ENCODE measurements at places on chromosomes 5 and 9.

DNA sequence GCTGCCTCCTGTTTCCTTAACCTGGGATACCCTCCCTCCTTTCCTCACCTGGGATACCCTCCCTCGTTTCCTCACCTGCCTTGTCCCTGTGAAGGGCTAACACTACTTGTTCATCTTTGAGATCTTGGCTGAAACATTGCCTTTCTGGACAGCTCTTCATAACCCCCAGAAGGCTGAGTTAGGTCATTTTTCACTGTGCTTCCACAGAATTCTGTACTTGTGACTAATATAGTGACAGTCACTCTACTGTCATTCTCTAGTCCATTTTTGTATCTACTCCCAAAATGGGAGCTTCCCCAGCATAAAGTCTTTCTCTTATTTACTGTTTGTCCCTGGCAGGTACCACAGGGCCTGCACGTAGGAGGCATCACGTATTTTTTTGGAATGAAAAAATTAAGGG, 21.5 kb upstream of the DAB2 start:
- no peak for DNase-seq

GRCh38 chr9:105238302-105238701, 6.1 kb upstream of the SLC44A1 start:
- DNase-seq: no peak

- no peak for DNase-seq
Measured at GRCh38 chr9:36559036-36559695, 13.5 kb upstream of the MELK start.

DNA sequence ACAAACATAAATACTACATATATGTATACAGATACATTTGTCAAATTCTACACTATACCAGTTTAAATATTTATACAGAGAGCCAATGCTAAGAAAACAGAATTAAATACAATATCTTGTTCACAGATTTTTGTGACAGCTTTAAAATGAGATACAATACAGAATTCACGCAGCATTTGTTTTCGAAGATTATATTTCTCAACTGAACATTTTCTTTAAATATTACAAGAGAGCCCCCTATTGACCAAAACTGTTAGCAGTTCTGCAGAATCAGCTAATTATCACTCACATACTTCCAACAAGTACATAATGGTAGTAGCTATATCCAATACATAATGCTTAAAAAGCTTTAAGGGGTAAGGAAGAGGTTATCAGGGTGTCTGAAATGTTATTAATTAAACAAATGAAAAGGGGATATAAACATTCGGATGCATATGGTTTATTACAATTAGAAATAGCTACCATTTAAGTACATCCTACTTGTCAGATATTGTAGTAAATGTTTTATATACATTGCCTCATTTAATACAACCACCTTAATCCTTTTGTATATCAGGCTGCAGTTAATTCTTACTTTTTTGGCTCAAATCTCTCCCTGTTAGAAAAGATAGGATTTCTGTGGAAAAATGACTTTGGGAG, 31.7 kb downstream of the ZDHHC21 start:
- no peak for DNase-seq

DNA sequence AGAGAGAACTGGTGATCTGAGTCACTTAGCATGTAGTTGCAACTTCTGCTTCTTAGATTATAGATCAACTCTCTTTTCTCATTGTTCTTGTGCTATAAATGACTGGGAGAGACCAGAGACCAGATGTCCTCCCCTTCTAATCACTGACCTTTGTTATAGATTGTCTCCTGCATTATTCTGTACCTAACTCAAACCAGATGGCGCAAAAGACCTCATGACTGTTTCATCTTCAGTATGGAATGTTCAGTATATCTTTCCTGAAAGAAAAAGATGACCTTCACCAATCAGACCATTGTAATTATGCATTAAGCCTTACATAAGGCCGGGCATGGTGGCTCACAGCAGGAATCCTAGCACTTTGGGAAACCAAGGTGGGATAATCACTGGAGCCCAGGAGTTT, 30.5 kb upstream of the ADAM19 start:
- DNase-seq: no peak

DNA sequence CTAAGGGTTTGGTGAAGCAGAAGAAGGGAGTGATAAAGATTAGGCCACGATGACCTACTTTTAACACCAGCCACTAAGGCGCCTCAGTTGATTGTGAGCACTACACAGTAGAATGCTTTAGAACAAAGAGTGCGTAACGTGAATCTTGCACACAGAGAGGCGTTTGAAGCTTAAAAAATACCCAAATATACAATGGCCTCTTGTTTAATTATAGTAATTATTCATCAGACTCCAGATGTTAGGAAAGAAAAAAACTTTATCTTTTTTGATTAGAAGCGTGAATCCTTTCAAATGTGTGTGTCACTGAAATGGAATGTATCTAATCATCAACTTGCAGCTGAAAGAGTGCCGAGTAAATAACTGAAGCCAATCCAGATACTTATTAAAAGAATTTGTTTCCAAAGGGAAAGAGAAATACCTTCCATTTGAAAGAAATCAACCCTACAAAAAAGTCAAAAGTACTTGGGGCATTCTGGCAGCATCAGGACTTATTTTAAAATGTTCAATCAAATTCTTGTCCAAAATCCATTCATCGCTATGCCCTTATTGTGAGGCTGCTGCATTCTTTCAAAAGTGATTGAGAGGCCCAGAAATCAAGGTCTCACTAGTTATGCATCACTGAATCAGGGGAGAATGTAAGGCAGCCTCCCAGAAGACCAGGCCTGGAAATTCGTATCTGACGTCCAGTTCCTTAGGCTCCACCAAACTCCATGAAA, 337.5 kb downstream of the ZNF608 start:
- DNase-seq: no peak

GRCh38 chr5:132427281-132428146, 58.0 kb downstream of the SLC22A5 start:
- DNase-seq: peak; percentile 31

DNA sequence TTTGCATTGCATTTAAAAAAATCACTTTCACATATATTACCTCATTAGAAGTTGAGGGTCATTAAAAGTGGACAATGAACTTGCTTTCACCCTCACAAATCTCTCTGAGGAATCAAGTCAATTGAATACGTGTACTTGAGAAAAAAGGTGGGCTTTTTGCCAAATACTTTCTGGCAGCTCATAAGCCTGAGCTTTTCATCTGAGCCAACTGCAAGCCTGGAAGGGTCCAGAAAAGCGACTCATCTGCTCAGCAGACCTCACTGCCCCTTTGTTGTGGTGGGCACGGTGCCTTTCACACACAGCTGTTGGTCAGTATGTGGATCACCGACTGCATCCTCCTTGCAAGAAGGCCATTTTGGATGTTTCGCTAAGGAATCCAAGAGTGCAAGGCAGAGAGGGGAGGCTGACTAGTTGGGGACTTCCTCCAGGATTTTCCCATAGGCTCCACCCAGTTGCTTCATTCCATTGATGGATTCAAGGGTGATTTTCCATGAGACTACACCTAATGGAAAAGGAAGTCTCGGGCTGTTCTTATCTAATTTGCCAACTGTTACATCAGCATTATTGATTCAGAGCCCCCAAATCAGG, 564.7 kb downstream of the PDE4D start:
- no peak for DNase-seq

GRCh38 chr5:176366232-176366894, 1.1 kb downstream of the ARL10 start:
- no peak for DNase-seq

- no peak for DNase-seq
Measured at GRCh38 chr9:9341203-9341602, 1271.6 kb downstream of the PTPRD start.

GRCh38 chr5:131491749-131492148, 143.3 kb downstream of the RAPGEF6 start:
- no peak for DNase-seq

DNA sequence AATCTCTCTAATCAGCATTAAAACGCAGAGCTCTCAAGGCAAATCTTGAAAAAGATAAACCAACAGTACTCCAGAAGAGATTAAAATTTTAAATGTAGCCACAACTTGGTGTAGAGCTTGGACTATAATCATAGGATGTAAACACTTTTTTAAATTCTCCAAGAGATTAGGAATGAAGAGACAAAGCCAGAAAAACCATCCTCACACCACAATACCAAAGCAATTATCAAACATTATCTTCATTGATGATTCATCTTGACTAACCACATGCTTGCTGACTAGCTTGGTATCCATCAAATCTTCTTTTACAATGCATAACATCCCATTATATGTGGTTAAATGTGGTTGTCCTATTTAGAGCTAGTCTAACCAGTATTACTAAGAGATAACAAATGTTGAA, 815.1 kb downstream of the TLE1 start:
- DNase-seq: no peak

- no peak for DNase-seq
Measured at GRCh38 chr5:179121667-179122111, 61.5 kb downstream of the ZNF354C start.

DNA sequence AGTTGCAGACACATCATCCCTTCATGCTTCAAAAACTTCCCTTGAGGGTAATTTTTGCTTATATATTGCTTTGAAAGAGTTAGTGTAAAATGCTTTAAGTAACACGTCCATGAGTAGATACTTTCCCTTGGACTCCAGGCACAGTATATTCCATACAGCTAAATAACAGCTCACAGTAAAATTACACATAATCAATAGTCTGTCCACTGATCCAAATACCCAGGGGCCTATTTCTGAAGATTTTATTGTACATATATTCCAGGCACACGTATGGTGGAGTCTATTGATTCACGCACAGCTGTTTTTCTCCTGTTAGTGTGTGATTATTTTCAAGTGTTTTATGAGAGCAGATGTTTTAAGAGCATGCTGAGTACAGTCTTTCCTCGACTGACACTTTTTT, 223.7 kb upstream of the GRAMD2B start:
- no peak for DNase-seq

DNA sequence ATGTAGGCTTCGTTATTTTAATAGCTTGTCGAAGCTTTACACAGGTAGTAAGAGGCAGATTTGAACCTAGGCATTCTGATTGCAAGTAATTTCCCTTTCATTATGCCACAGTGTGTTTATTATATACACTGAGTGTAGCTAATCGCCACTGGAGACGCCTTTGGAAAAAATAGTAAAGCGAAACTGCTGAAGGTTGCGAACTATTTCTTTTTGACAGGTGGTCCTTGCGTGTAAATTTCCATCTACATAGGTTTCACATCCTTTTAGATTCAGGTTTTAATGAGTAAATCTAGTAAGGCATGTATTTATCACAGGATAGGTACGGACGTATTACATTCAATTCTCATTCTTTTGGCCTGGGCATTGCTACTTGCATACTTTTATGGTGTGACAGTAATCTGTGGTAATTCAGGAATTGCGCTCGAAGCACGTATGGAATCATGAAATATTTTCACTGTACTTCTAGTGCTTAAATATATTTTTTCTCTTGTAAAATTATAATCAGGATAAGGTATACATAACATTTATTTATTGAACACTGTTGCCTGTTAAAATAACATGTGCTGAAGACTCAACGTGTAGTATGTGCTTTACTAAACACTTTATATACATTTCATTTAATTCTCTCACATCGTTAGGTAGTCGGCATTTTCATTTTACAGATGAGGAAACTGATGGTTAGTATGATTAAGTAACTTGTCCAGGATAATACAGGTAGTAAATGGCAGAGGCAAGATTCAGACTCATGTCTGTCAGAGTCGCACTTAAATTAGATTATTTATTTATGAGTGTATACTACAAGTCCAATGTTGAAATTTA, 1.8 kb downstream of the MARCHF6 start:
- DNase-seq: no peak

GRCh38 chr5:4182144-4182543, 586.5 kb downstream of the IRX1 start:
- DNase-seq: no peak

DNA sequence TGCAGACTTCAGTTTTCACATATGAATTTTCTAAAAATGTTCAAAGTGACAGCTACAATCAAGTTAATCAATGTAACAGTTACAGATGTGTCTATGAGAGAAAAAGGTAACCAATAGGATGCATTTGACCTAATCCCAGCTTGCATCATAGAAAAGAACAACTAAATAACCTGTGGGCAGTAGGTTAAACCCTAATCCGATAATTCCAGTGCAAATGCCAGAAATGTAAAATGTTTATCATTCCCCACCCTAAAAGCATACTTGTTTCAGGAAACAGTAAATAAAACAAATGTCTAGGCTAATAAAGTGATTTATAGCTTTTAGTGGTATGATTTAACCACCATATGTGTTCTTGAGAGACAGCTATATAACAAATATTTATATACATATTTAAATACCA, 592.6 kb downstream of the PRELID2 start:
- no peak for DNase-seq

DNA sequence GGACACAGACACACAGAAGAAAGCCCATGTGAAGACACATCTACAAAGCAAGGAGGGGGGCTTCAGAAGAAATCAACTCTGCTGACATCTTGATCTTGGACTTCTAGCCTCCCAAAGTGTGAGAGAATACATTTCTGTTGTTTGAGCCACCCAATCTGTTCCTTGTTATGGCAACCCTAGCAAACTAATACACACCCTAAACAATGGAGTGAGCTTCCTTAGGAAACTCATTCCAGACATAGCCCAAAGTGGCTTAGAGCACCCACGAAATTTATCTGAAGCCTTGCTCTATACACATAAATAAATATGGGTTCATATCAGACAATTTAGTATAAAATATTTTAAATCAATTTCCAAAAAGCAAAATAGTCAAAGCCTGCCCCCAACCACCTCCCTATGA, 7.6 kb upstream of the TBC1D2 start:
- no peak for DNase-seq

DNA sequence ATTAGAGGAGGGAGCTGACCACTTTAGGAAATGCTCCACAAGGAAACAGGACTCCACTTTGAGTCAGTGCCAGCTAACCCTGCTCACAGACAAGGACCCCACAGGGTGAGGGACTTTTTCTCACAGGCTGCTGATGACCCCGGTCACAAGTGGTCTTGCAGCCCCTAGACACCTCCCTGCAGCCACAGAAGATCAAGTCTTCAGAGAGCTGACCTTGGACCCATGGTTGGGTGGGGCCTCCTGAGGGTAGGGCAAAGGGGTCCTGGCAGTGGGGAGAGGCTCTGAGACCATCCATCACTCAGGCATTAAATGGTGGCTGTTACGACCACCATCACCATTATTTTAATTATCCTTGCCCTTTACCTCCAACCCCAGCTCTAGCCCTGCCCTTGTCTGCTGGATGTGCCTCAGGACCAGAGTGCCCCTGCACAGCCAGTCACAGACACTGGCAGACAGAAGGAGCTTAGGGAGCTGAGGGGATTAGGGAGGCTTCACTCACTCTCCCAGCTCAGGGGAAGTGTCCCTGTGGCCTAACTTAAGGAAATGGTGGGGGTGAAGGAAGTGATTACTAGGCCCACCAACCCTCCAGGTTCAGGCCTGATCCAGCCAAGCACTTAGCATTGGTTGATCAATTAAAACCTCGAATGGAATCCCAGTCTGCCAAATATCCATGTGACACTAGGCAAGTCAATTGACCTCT, 1.6 kb downstream of the ACSL6 start:
- DNase-seq: no peak
